ENCODE measurements at places on chromosomes 16 and 17. TPM values are rescaled to one million over a fixed set of nuclear protein-coding genes. Genes with fewer than 3 reads are reported as not detected.

Gene KCNJ12
- under 0.01 TPM for total RNA-seq

Gene CPSF4L
- not detected for total RNA-seq

Gene SMTNL2
- total RNA-seq, result not detected

Gene DPH1
- 13.0 TPM for total RNA-seq

Gene FAM171A2
- 2.5 TPM for total RNA-seq

Gene PYY
- not detected for total RNA-seq

Gene HSPB9
- total RNA-seq, result not detected

Gene TPSD1
- total RNA-seq, result not detected

Gene ZNF750
- total RNA-seq, result not detected

Gene ZNF423
- total RNA-seq, result 2.3 TPM

Gene ADAM11
- total RNA-seq, result 1.4 TPM

Gene WIPI1
- 361 TPM for total RNA-seq

Gene KRT33B
- total RNA-seq, result not detected

Gene TNFRSF12A
- 365 TPM for total RNA-seq

Gene NDRG4
- 25.6 TPM for total RNA-seq

Gene KRTAP4-5
- total RNA-seq, result not detected

Gene RSKR
- total RNA-seq, result 3.1 TPM

Gene LAT
- 0.23 TPM for total RNA-seq

Gene INTS2
- 8.3 TPM for total RNA-seq

Gene SPN
- total RNA-seq, result not detected

Gene RFNG
- 25.6 TPM for total RNA-seq

Gene HYDIN
- 0.12 TPM for total RNA-seq

Gene TM4SF5
- not detected for total RNA-seq

Gene SLC47A1
- 4.6 TPM for total RNA-seq

Gene SULT1A4
- 0.23 TPM for total RNA-seq

Gene TMEM238L
- total RNA-seq, result not detected

Gene TMIGD1
- not detected for total RNA-seq

Gene KCNG4
- total RNA-seq, result not detected

Gene NTN1
- 0.08 TPM for total RNA-seq

Gene ZFP90
- 19.3 TPM for total RNA-seq

Gene DRC3
- 3.0 TPM for total RNA-seq

Gene TMEM88
- total RNA-seq, result 0.23 TPM

Gene KCTD11
- total RNA-seq, result 10.4 TPM
